ENCODE measurements at places on chromosomes 12 and 14.

GRCh38 chr14:34766606-34767005 lies 52.2 kb upstream of the CFL2 start:
- no peak for DNase-seq

DNA sequence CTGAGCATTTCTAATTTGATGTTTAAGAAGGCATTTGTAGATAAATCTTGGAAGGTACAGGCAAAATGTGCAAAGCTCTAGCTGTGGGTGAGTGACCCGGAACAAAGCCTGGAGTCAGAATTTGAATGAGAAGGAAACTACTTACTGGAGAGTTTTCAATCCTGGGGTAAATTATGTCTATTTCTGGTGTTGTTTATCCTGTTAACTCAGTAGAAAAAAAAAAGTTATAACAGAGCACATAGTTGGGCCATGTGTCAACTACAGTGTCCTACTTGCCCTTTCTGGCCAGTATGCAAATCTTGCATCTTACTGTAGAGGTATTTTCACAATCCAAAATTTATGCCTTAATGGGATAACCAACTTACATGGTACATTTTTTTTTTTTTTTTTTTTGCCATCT lies 182.3 kb downstream of the SYNE2 start:
- DNase-seq = no peak

DNA sequence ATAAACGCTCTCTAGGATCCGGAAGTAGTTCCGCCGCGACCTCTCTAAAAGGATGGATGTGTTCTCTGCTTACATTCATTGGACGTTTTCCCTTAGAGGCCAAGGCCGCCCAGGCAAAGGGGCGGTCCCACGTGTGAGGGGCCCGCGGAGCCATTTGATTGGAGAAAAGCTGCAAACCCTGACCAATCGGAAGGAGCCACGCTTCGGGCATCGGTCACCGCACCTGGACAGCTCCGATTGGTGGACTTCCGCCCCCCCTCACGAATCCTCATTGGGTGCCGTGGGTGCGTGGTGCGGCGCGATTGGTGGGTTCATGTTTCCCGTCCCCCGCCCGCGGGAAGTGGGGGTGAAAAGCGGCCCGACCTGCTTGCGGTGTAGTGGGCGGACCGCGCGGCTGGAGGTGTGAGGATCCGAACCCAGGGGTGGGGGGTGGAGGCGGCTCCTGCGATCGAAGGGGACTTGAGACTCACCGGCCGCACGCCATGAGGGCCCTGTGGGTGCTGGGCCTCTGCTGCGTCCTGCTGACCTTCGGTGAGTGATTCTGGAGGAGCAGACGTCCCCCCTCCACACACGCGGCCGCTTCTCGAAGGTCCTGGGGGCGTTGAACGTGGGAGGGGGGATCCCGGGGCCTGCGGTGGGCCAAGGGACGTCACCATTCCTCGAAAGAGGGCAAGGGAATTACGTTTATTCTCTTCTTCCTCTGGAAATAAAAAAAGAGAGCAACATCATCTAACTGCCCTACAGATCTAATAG lies at the start of gene HSP90B1:
Gene HSP90B1 (plus strand): TSS at position 377 of the 753 bp plus-strand sequence. CDS start 106 bp downstream, at position 483.
- peak; percentile 98 for DNase-seq

DNA sequence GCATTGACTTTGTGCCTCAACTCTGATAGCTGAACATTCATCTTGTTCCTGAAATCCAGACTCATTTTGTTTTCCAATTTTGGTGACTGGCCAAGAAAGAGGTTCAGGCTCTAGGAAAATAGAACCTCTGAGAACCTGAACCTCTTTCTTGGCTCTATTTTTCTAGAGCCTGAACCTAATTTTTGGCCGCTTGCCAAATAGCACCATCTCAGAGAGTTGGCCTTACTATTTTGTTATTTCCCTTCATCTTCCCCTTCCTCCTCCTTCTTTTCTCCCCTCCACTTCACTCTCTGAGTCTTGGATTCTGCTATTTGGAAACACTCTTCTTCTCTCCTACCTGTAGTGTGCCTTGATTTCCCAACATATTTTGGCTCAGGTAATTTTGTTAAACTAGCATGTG lies 114.4 kb upstream of the CNTN1 start:
- no peak for DNase-seq

- DNase-seq = peak; percentile 25
Observed at GRCh38 chr12:3491938-3492792, 1.2 kb downstream of the PRMT8 start.

DNA sequence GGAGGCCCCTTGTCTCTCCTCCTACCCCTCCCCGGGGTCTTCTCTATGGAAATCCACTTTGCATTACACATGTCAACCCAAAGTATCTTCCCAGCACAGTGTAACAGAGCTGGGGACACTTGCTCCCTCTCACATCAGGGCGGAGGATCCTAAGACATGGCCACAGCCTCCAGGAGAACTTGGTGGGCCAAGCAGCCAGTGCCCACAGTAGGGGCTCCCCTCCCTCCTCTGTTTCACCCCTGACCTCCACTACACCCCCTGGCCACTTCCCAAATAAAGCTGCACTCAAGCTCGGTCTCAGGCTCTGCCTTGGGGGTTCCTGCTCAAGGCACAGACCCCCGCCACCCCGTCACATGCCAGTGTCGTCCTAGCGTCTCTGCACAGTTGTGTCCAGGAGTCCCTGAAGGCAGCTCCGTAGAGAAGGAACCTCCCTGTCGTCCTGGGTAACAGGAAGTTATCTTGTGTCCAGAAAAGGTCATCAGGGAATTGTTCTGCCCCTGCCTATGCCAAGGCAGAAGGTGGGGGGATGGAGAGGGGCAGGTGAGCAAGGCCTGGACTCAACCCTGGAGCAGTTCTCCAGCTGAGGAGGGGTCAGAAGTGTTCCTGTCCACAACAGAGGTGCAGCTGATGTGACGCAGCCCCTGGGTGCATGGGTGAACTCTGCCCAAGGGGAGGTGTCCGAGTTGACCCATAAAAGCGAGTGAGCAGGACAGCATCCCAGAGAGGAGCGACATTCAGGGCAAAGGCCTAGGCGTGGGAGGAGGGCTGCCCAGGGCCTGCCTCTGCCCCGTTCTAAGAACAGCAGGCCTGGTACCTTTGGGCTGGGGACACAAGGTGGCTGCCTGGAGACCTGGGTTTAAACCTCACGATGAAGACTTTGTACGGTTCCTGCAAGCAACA lies 25.5 kb downstream of the DIO3 start:
- no peak for DNase-seq

DNA sequence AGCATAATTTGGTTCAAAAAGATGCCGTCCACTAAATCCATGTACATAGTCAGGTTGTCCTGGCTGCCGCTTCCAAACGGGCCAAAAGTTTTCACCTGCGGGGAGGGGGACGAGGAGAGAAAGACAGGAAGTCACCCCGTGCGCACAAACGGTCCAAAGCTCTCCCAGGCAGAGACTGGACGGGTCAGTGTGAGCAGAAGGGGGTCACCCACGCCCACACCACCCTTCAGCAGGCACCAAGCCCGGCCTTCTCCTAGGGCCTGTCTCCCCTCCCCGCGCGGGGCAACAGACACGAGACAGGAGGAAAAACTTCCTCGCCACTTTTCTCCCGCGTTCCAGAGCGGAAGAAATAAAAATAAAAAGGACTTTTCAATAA lies 888 bp downstream of the CCDC88C start:
- peak; percentile 55 for DNase-seq

DNA sequence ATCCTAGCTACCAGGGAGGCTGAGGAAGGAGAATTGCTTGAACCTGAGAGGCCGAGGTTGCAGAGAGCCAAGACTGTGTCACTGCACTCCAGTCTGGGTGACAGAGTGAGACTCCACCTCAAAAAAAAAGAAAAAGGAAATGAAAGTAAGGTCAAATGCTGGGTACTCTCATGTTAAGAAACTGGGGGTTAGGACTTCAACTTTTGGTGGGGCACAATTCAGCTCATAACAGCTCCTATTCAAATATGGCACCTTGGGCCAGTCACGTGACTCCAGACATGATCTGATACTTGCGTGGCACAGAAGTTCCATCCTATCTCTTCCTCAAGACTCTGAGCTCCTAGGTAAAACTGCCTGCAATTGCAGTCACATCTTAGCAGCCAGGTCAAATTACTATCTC lies 142.7 kb downstream of the EGLN3 start:
- no peak for DNase-seq

DNA sequence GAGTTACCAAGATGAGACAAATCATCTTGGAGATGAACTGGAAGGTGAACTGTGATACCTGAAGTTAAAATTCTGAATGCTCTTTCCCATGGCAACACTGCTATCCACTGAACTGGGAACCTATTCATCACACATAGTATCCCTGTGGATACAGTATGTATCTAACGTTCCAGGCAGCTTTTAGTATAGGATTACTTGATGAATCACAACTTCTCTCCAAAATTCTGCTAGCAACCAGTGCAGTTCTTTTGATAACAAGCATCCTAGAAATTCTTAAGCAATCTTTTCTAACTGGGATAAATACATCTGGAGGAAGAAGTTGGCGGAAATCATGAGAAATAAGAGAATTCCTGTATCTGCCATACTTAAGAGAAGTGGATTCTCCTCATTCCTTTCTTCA lies 66.4 kb downstream of the PAWR start:
- DNase-seq = no peak

GRCh38 chr12:89353188-89353822 lies 1.0 kb upstream of the DUSP6 start:
- peak; percentile 7 for DNase-seq

- DNase-seq = no peak
Observed at GRCh38 chr12:46446645-46447044, 74.1 kb upstream of the SLC38A2 start.

- DNase-seq = no peak
Observed at GRCh38 chr12:30519535-30519934, 176.1 kb downstream of the IPO8 start.

DNA sequence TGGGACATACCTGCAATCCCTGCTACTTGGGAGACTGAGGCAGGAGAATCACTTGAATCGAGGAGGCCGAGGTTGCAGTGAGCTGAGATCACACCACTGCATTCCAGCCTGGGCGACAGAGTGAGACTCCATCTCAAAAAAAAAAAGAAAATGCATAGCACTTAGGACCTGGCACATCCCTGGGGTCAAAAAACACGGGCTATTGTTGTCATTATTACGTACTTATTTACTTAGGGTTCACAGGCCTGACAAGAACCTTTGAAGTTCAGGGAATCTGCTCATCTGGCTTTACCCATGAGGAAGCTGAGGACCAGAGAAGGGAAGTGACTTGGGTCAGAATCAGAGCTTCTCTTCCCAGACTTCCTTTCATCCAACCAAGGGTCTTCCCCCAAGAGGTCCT lies 35.2 kb downstream of the SMUG1 start:
- no peak for DNase-seq

DNA sequence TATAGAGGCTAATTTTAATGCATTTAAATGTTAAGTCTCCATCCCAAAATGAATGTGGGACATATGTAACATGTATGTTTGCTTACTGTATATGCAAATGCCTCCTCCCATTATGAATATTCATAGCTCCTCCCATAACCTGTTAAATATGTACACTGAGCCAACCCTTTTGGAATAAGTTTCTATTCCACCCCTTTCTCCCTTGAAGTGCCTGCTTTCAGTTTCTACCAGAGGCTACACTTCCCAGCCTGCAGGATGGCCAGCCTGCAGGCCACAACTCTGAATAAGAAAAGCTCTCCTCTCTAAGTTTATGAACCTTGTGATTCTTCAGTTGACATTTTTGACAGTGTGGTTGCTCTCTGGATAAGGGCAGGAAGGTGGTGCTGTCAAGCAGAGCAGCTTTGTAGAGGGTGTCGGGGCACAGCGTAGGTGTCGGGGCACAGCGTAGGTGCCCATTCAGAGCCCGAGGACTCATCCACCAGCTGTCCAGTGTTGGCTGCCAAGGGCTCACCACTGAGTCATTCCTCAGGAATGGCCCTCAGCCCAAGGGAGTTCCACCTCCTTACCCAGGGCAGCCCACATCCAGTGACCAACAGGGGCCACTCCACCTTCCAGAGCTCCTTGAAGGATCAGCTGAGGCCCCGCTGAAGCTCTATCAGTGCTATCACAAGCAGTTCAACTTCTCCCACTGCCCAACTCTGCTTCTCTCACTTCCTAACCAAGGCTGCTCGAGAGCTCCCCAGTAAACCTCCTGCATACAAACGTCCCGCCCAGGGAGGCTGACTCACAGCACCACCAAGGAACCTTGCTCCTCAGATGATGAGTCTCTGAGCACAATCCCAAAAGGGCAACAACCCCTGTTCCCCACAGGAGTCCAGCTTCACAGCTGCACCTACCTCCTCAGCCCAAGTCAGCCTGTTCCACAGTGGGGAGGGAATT lies 31.4 kb downstream of the VWF start:
- DNase-seq = no peak

All from CD4-positive, alpha-beta T cell (primary cell).